RPMI7951 (cell line): ENCODE measurements at places on chromosomes 12 and 14.

GRCh38 chr12:62296001-62296400 is 35.8 kb downstream of the USP15 start:
- DNase-seq, result no peak

DNA sequence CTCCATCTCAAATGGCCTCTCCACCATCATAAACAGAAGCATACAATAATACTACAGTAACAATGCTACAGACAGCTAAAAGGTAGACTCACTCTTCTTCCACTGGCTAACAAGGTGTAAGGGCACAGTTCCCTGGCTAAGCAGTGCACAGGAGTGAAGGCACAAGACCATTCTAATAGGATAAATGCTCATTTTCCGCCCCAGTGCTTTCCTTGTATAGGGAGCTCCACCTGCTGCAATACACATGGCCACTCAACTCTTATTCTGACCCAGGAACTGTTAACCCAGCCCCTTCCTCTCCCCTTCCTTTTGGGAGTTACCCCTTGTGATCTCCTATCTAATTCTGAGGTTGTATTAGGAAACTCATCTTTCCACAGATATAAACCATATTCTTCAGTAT is 124.6 kb downstream of the KCNK10 start:
- DNase-seq, result no peak

DNA sequence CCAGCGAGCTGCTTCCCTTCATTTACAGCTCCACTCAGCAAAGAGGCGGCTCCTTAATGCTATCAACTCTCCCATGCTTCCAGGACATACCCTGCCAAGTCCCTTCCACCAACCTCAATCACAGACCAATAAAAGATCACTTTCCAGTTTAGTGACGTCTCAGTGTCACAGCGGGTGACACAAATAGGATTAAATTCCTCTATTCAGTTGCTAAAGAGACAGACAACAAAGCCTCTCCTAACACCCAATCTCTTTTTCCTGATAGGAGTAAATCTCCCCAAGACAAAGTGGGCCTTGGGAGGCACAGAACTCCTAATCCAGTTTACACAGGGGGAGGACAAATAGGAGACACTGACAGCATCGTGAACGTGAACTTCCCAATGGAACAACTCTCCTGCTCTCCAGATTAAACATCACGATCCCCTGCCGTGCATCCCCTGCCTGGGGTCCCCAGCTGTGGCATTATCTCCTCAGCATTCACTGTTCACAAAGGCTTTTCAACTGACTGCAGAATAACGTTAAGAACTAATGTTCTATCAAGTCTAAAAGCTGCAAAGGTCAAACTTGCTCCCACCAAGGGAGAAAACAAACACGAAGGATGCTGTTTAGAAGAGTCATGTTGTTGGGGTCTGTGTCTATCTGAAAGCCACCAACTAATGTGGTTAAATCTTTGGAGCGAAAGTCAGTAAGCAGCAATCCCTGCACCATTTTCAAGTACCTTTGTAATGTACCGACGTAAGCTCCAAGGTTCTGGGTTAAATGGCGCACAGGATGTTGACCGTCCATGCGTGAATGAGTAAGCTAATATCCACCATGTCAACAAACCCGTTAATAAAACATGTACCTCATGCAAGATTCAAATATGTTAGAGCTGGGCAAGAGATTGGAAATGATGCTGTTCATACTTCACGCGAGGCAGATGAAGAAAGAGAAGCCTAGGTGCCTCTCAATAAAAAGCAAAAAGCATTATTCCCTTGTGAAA is 31.5 kb downstream of the TMEM132D start:
- no peak for DNase-seq

DNA sequence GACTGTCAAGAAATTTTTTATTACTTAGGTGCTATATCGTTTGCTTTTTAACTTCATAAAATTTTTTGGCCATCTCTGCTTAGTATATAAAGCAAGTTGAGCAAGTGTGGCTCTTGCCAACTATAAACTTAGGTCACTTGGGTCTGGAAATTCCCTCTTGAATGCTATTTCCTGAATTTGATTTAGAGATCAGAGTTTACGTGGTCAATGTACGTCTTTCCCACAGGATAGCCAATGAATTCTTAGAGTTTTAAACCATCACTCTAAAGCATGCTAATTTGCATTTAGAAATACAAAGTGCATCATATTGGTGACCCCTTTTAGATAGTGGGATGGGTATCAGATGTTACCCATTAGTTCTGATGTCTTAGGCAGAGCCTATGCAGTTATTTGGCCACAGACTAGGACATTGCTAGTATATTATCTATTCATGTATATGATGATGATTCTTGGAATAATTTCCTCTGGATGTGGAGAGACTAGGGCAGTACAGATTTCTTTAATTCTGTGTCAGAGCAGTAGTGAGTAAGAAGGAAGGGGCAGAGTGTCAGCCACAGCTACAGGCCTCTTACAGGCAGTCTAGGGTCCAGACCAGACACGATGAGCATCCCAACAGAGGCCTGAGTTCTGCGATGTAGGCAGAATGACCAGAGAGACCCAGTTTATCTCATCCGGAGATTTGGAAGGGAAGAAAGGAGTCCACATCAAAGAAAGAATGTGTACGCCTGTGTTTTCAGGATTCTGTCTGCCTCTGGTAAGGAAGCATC is 30.3 kb downstream of the SCN8A start:
- peak; percentile 7 for DNase-seq

DNA sequence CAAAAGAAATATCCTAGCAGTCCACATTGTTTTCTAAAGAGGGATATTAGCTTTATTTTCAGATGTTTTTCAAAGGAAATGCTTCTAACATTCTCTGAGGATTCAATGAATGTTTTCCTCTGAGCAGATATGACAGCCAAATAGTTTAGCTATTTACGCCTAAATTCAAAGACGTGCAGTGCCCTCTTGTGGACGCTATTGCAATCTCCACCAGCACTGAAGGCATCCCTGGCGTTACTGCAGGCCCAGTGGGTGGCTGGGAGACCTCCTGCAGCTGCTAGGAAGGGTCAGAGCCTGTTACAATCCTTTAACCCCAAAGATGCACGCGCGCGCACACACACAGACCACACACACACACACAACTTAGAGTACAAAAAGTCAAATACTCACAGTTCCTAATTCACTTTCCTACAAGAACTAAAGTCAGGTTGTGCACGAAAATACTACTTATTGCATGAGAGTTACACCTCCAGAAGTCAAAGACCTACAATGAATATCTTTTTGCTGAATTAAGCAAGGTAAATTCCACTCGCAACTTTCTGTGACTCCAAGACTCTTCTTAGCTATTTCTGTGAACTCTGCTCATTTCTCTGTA is 589.3 kb upstream of the TMEM132C start:
- DNase-seq, result peak; percentile 74

GRCh38 chr14:102056694-102057442 is 30.0 kb downstream of the HSP90AA1 start:
- no peak for DNase-seq

- no peak for DNase-seq
Observed at GRCh38 chr12:67792185-67792584, 143.6 kb downstream of the DYRK2 start.

- no peak for DNase-seq
Observed at GRCh38 chr12:107533218-107533617, 152.4 kb upstream of the PWP1 start.
